Activated CD4-positive, alpha-beta T cell treated with anti-CD3 and anti-CD28 coated beads for 4 hours (primary cell): ENCODE measurements at places on chromosomes 6 and 20.
A peak's percentile ranks its signal among the peaks of the same experiment; 100 is the strongest.

DNA sequence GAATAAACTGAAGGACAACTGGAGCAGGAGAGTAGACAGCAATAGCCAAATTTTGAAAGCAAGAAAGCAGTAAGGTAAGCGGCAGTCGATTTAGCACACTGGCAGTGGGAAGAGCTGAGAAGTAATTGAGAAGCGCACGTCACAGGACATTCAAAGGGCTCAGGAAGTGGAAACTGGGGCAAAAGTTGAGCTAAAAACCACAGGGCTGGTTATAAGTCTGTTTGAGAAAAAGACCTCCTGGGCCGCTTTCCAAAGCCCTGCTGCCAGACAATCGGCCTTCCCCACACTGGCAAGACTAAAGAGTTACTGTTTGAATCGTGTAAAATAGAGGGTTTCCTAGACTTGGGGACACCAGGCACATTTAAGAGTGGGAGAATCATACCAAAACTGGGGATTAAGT is 161.4 kb downstream of the DNAH8 start:
- no peak for DNase-seq

- no peak for DNase-seq
Measured at GRCh38 chr6:90790696-90791095, 203.8 kb upstream of the MAP3K7 start.

DNA sequence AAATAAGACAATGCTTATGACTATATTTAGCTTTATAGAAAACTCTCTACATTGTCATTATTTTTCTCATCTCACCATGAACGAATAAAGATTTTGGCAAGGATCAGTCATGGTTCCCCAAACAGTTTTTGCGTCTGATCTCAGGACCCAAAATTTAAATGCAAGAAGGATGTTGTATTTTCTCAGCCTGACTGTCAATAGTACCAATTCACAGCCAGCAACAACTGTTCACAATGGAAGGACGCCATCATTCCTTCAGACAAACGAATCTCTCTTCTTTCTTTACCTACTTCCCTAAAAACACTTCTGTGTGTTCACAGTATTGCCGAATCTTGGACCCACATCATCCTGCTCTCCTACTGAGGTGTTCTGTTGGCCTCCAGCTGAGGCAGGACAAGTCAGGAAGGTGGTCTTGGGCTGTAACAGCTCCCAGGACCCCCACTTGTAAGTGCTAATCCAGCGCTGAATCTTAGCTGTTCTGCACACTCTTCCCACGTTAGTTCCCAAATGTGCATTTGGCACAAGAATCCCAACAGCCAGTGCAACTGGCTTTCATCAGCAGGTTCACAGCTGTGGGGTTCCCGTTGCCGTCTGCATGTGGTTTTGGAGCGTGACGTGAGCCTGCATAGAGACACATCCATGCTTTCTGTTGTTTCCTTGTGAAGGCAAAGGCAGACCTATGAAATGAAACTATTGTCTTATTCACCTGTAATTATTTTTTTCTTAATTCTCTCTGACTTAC is 600.0 kb downstream of the QKI start:
- no peak for DNase-seq

DNA sequence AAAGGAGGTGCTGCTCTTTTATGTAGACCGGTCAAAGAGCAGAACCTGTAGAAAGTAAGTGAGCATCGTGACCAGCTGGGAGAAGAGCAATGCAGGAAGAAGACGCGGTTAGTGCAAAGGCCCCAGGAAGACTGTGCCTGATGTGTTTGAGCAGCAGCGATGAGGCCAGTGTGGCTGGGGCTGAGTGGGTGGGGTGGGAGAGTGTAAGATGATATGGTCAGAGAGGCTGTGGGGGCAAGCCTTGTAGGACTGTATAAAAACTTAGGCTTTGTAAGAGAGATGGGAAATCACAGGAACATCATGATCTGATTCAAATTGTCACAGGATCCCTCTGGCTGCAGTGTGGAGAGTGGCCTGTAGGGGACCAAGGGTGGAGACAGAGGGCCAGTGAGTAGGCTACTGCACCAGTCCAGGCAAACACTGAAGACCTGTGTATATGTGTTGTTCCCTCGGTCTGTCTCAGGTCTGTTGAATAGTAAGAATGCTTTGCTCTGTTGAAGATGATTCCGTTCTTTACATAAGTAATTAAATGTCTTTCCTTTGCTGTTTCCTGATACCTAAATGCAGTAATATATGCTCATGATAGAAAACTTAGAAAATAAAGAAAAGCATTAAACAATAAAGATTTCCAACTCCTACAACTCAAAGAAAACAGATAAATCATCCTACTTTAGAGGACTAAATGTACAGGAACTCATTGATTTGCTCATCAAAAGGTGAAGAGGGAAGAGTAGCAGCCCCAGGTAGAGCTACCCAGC is 23.6 kb upstream of the WFDC2 start:
- DNase-seq: no peak

- DNase-seq: no peak
Measured at GRCh38 chr6:54441020-54441419, 132.8 kb downstream of the TINAG start.

DNA sequence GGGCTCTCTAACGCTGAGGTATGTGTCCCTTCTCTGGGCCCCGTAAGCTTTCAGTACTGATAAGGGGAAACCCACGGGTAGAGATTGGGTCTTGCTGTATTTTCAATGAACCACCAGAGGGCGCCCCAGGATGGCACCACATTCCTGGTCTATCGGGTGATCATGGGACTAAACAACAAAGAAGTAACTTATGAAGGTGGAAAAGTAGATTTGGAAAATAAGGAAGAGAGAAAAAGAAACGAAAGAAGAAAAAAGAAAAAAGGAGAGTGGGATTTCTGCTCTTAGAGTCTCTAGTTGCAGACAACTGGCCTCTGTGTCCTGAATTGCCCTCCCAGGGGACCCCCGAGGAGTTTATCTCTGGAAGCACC is 93.8 kb downstream of the GMPR start:
- DNase-seq: peak; percentile 78

GRCh38 chr6:146860583-146860982 is 261.8 kb downstream of the ADGB start:
- no peak for DNase-seq

- peak; percentile 39 for DNase-seq
Measured at GRCh38 chr6:90286884-90287488, 9.7 kb downstream of the BACH2 start.

GRCh38 chr6:128057541-128057940 is 156.7 kb upstream of the THEMIS start:
- no peak for DNase-seq
